Effector CD4-positive, alpha-beta T cell (primary cell): ENCODE measurements at places on chromosomes 16 and 17.

DNA sequence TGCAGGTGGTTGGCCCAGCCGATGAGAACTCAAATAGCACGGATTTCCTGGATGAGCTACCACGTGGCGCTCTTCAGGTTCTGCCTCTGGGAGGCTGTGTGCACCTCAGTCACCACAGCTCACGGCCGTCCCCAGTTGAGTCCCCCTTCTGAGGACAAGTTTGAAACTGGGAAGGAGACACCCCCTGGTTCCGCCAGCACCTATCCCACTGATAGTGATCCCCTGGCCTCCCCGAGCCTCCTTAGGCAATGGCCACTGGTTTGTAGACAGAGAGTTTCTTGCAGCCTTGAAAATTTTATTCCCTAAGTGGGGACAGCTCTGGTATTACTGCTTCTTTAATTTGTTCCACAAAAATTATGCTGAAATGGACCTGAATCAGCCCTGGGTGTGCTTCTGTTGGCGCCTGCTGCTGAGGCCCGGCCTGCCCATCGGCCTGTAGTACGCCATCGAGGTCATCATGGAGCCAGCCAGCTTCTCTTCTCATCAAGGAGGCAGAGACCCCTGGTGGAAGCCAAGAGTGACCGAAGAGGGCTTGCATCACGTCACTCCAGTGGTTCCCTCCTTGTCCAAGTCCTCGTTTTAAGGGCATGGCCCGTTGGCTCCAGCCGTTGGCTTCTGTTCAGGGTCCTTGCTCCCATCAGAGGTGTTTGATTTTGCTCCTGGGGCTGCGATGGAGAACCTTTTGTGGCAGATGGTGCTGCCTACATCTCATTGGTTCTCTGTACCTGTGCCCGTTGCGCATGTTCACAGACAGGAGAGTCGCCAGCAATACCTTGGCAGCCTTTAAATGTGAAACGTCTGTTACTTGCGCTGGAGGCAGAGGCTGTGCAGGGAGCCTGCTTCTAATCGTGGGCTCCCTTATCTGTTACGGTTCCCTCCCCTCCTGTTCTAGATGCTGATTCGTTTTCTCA, 9.3 kb downstream of the SMCR8 start:
- DNase-seq: no peak

- DNase-seq: no peak
Measured at GRCh38 chr17:40175928-40176753, 1.1 kb upstream of the RAPGEFL1 start.

GRCh38 chr17:61833536-61834193, 29.7 kb downstream of the BRIP1 start:
- DNase-seq: no peak

DNA sequence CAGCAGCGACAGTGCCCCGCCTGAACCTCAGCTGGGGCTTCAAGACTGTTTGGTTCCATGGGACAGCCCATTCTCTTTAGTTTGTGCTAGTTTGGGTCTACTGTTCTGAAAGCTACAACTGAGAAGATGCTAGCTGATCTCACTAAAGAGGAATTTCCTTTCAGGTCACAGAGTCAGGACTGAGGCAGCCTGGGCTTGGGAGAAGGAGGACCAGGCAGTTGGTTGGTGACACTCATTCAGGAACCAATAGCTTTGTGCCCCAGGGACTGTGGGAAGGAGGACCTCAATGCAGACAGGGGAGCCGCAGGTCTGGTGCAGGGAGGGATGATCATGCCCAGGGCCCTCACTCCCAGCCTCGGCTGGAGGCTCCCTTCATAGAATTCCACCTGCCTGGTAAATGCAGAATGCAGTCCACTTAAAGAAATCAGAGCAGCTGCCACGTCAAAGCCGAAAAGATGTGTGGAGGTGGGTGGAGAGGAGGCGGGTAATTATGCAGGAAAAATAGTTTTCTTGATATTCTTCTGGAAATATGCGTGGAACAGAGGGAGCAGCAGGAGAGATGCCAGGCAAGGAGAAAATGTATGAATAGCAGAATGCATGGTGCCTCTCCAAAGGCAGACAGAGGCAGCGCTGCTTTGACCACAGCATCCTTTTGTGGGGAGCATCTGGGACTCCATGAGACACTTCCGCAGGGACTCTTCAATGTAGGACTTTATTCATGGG, 32.6 kb upstream of the ZFP90 start:
- no peak for DNase-seq

DNA sequence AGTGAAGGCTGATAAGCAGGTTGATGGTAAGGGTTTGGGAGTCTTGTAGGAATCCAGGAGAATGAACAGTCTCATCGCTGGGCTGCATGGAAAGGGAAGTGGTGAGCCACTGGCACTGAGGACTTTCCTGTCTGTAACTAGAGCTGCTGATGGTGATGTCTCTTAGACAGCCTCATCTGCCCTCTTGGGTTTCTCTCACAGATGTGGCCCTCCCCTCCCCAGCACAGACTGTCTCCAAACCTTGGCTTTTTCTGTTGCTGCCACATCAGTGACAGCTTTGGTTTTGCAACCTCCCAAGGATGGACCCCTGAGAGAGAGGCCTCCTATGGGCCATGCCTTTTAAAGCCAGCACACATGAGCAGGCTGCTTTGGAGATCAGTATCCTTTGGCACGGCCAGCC, 16.9 kb downstream of the PLCG2 start:
- no peak for DNase-seq

GRCh38 chr17:63138713-63139112, 172.7 kb downstream of the TANC2 start:
- DNase-seq: no peak

DNA sequence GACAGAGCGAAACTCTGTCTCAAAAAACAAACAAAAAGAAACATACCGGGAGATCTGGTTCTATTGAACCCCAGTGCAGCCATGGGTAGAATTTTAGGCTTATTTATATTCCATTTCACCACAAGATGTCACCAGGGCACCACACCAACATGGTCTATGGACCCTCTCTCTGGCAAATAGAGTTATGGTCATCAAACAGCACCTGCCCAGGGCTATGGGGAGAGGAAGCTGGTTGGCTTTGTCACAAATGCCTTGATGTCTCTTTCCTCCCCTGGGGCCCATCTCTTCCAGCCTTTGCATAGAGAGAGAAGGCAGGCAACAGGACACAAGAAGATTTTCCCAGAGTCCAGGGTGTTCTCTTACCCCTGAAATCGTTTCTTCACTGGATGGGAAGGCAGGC, 128.4 kb downstream of the WWOX start:
- no peak for DNase-seq

- DNase-seq: no peak
Measured at GRCh38 chr16:10240854-10241613, 58.8 kb upstream of the GRIN2A start.

- no peak for DNase-seq
Measured at GRCh38 chr16:67723151-67723910, 4.2 kb upstream of the GFOD2 start.

DNA sequence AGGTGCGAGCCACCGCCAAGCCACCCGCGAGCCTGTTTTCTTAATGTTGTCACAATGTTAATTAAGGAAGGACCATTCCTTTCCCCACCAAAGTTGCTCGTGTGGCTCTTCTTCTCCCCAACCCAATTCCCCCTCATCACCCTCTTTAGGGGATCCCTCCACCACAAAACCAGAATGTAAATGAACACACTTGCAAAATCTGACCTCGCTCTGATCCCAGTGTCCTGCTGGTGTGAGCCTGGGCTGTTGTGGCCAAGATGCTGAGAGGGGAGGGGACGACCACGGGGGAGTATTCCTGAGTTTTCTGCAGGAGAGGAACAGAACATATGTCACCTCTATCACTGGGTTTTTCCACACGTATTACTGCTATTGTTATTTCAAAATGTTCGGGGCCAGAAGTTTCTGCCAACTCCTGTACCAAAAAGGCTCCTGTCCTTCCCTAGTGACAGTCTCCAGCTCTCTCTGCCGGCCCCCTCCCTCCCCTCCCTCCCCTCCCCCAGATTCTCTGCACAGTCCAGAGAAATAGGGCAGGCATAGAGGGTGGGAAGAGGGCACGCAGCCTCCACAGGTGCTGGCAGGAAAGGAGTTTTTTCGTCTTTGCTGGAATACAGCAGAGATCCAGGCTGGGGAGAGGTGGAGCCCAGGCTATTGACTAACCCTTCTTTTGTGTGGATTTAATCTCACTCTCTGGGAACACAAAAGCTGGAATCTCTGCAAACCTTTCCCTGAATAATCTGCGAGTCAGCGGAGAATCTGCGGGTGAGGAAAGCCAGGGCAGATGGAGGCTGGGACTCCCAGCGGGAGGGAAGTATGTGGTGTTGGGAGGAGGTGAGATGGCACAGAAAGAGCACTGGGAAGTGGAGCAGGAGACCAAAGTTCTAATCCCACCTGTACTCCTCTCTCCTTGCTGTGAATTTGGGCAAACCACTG, 4.5 kb upstream of the CA4 start:
- DNase-seq: no peak

- no peak for DNase-seq
Measured at GRCh38 chr16:23324727-23325126, 22.6 kb downstream of the SCNN1B start.

GRCh38 chr17:35407531-35407930, 24.8 kb downstream of the SLFN12 start:
- DNase-seq: no peak

GRCh38 chr16:9903-10665, 43.3 kb downstream of the POLR3K start:
- DNase-seq: no peak

- peak; percentile 94 for DNase-seq
Measured at GRCh38 chr16:67561824-67562525, 351 bp upstream of the CTCF start.

DNA sequence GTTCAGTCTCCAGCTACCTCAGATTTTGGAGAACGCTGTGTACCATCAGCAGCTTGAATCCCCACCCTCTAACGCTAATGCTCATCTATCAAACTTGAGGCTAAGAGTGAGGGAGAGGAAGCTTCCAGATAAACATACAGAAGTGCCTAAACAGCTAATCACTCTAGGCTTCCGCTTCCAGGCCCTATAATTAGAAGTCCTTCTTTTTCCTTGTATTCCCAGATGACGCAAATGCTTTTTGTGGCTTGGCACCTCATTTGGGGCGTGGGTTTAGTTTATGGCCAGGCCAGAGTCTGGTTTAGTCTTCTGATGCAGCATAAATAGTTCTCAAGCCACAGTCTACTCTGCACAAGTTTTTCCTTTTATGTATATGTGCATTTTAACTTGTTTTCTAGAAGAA, 263.4 kb downstream of the BCAS3 start:
- DNase-seq: no peak

- DNase-seq: no peak
Measured at GRCh38 chr16:66231452-66232160, 134.9 kb upstream of the CDH5 start.

- peak; percentile 22 for DNase-seq
Measured at GRCh38 chr17:4498461-4499397, at the start of gene SPNS2. SPNS2 (plus strand) TSS chr17:4498881; CDS start chr17:4499048, 167 bp downstream.

- no peak for DNase-seq
Measured at GRCh38 chr16:89795676-89796075, 20.8 kb downstream of the FANCA start.

DNA sequence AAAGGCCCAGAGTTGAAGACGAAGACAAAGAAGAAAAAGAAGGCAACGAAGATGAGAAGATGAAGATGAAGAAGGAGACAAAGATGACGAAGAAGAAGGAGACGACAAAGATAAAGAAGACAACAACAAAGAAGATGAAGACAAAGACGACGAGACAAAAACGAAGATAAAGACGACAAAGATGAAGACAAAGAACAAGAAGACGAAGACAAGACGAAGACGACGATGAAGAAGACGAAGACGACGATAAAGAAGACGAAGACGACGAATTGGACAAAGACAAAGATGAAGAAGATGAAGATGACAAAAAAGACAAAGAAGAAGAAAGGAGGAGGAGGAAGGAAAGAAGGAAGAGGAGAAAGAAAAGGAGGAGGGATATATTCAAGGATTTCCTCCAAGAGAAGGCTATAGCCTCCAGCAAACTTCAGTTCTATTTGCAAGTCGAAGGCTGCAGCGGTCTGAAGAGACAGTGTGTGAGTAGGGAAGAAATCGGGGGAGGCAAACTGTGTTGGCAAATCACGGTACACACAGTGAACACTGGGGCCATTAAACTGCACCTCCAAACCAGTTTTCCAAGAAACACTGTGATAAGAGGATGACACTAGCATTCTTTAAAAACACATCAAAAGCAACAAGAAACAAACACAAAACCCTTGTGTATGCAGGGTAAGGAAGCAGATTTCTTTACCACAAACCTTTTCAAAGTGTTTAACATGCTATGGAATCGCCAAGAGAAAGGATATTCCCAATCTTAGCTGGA, 40.5 kb downstream of the MARF1 start:
- no peak for DNase-seq

DNA sequence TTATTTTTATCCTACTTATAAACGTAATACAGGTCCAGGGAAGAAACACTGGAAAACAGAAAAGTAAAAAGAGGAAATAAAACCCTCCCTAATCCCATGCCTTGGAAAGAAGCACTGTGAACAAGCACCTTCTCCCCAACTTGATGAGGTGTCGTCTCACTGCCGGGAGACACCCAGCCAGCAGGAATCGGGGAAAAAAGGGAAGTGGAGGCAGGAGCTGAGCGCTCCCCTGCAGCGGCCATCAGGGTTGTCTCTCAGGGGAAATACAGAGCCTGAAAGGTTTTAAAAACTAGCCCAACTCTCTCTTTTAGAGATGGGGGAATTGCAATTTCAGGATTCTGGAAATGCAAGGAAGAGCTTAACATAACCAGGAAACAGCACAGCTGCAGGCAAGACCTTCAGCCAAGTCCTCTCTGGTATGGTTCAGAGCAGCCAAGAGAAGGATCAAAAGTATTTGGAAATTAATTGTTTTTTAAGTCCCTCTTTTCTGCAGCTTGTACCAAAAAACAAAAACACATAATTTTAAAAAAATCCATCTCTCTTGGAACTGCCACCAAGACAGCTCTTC, 96.3 kb upstream of the RCVRN start:
- DNase-seq: no peak

DNA sequence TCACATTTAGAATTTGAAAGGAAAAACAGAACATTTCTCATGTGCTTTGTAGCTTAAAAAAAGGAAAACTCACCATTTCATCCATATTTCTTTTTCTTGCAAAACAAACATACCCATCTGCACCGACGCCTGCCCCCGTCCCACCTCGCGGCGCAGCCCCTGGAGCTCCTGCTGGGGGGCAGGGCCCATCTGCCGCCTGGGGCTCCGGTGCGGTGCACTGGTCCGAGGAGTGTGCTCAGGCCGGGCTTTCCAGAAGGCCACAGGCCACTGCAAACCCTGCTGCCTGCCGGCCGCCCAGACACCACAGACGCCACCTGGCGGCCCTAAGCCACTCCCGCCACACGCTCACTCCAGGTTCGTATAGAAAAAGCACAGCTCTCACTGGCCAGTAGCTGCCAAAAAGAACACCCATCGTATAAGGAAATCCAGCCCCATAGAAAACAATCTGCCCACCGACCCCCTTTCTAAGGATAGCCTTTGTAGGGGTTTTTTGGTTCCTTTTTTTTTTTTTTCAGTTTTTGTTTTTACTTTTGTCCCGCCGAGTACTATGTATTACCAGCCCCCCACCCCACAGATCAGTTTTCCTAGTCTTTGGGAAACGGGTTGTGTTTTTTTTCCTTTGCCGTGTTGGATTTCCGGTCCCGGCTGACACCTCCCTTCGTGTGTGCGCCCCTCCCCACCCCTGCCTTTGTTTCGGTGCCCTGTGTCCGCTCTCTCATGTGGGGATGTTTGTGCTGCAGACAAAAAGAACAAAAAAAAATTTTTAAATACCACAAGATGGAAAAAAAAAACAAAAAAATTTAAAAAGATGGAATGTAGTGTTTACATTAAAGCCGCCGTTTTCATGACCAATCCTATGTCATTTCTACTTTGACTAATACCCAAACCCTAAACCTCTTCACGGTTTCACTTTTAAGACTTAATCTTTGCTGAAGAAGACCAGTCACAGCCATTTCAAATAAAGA, 68.8 kb downstream of the AMFR start:
- peak; percentile 43 for DNase-seq
